ENCODE measurements at places on chromosomes 3 and 15.

DNA sequence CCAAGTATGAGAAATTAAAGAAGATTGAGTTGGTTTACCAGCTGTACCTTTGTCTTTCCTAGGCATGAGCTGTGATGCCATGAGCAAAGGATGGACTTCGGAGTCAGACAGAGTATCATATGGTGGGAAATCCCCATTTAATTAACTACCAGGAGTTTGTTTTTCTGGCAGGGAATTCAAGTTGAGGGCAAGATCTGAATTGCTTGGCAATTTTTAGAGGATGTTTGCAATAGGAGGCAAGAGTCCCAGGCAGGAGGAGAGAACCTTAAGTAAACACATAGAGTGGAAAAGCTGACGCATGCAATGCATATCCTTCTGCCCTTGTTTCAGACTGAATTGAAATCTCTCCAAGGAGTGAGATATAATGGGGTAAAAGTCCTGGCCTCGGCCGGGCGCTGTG, 569.7 kb upstream of the MDFIC2 start:
- no peak for DNase-seq

DNA sequence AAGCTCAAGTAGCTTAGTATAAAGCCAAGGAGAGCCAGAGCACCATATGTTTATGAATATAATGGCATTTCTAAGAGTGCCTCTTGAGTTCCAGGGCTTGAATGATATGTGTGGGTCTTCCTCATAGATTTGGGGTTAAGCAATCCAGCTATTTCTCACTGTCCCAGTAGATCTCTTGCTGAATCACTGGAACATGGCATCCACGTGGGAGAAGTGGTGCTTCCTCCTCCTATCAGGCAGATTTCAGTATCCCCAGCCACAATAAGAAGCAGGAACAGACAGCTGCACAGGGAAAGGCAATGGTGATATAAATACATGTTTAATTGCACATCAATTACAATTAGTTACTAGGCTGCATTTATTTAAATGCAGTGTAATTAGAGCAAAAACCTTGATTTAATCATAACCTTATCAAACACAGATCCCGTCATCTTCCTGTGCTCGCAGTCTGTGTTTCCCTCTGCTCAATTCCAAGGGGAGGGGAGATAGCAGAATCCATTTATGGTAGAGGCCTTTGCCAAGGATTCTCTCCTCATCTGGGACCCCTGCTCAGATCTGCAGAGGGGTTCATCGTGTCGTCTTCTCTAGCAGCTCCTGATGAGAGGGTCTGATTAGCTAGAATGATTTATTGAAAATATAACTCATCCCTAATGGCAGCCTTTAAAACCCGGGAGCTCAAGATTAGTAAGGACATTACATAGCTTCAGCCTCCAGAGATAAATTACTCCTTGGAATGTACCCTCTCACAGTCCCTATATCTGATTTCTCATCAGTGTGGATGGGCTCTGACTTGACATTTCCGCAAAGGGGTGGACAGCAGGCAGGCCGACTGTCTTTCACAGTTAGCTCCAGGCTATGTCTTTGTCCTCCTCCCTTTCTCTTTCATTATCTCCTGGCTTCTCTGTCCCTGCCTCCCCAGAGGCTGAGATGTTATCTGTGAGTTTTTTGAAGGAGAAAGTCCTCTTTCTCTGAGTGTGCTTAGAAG, 775.9 kb downstream of the AGBL1 start:
- DNase-seq, result no peak

DNA sequence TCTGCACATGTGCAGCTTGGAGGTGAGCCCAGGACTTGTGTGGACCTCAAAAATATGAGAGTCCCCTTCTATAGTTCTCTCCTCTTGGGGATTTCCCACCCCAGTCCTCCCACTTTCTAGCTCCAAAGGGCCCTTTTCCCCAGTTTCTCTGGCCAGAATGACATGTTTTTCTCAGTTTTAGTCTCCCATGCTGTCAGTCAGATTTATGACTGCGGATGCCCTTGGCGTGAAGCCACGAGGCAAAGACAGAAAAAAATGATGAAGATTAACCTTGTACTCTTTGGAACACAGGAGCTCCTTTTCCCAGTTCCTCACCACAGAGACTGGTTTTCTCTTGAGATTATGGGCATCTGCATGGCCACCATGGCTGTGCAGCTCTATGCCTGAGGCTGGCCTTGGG, 72.0 kb upstream of the TTBK2 start:
- DNase-seq, result no peak

- DNase-seq, result no peak
Observed at GRCh38 chr15:68085052-68085451, 30.9 kb downstream of the PIAS1 start.

DNA sequence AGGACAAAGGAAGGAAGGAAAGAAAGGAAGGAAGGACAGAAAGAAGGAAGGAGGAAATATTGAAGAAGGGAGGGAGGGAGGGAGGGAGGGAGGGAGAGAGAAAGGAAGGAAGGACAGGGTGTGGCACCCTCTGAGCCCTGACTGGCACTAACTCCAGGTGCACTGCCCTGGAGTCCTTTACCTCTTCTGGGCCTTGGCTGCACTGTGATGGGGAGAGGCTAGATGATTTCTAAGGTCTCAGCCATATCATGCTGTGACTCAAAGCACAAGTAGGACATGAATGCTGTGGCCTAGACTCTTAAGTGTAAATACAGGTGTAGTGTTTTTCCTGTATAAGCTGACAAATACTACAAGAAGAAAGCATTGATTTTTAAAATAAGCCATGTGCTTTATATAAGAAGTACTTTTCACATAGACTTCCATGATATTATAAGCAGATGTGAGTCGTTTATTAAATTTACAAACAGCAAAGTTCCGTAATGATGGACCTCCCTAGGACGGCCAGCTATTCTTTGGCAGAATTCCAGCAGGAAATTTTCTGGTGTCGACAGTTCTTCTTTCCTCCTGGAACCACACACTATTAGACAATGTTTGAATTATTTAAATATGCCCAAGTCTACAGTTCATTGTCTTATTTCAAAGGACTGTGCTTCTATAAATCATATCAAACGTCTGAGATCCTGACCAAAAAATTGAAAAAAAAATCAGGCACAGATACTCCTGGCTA, 213.8 kb upstream of the C2CD4B start:
- DNase-seq, result no peak

- DNase-seq, result no peak
Observed at GRCh38 chr3:31932990-31933389, 48.1 kb downstream of the OSBPL10 start.

GRCh38 chr3:40546816-40547215, 22.1 kb downstream of the ZNF621 start:
- no peak for DNase-seq

DNA sequence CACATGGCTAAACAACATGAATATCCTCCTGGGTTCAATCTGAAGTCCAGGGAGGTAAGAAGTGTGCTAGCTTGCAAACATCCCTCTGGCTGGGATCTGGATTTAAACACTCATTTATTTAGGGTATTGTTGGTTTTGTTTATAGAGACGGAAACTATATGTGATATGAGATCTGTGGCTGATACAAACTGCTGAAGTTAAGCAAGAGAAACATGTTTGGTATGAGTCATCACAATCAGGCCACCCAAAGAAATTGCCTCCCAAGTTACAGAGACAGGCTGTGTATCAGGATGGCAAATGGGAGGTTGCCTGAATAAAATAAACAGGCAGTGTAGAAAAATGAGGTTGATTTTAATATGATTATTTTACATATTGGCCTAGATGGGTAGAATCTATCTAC, 562.1 kb downstream of the IGSF11 start:
- DNase-seq, result no peak

- DNase-seq, result no peak
Observed at GRCh38 chr15:85394554-85395333, 14.3 kb downstream of the AKAP13 start.

GRCh38 chr3:181690769-181691168, 21.0 kb upstream of the SOX2 start:
- no peak for DNase-seq

DNA sequence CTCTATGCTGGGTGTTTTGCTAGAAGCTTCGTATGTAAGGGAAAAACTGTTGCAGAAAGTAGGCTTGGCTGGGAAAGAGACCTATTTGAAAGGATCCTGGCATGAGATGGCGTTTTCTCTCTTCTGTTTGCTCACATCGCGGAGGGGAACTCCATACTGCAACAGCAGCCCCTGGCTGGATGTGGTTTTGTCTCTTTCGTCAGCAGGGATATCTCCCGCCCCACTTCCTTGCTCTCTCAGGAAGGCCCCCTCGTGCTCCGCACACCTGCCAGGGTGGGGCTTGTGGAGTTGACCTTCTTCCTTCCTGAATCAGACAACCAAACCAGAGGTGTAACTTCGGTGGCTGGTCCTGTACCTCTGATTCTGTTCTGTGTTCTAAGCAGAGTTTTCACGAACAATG, 26.4 kb upstream of the MYZAP start:
- no peak for DNase-seq

- no peak for DNase-seq
Observed at GRCh38 chr3:120048355-120049041, 45.7 kb downstream of the GSK3B start.

Data from GM13977 (cell line).